GM23248 (cell line): ENCODE measurements at places on chromosomes 16 and 17. TPM values are rescaled to one million over a fixed set of nuclear protein-coding genes. Genes with fewer than 3 reads are reported as not detected.
A peak's percentile ranks its signal among the peaks of the same experiment; 100 is the strongest.

DNA sequence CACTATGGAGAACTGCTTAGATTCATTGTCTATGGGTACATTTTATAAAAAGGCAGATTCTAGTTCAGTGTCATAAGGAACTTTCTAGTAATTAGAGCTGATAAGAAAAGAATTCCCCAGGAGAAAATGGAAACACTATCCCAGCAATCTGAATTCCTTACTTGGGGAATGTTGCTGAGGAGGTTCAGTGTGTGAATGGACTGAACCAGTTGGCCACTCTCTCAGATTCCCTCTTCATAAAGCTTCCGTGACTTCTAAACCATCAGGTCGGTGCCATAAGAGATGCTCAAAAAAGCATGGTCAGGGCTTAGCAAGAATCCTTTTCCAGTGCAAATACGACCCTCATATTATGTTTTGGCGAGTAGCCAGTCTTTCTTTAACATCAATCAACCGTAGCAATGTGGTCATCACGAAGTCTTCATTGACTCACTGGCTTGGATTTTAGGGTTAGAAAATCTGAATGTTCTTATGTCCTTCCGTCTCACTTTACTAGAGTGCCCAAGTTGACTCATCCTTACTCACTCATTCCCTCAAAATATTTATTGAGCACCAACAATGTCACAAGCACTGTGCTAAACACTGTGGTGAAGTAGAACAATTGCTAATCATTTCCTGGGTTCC, 102.7 kb upstream of the HLF start:
- no peaks in the 10 kb centered on the region for H3K36me3 ChIP-seq
- DNase-seq: peak; percentile 89
- peaks cover 30% of the 10 kb centered on the region for H3K4me1 ChIP-seq
- H3K4me3 ChIP-seq: no peak overlapping the region

Gene PRAC2
- total RNA-seq: not detected in 2 replicates

GRCh38 chr17:6195123-6195522, 124.9 kb downstream of the WSCD1 start:
- DNase-seq: no peak
- no peaks in the 10 kb centered on the region for H3K4me1 ChIP-seq
- H3K27ac ChIP-seq: no peak overlapping the region
- no peak overlapping the region for H3K4me3 ChIP-seq
- H3K36me3 ChIP-seq: no peaks in the 10 kb centered on the region

DNA sequence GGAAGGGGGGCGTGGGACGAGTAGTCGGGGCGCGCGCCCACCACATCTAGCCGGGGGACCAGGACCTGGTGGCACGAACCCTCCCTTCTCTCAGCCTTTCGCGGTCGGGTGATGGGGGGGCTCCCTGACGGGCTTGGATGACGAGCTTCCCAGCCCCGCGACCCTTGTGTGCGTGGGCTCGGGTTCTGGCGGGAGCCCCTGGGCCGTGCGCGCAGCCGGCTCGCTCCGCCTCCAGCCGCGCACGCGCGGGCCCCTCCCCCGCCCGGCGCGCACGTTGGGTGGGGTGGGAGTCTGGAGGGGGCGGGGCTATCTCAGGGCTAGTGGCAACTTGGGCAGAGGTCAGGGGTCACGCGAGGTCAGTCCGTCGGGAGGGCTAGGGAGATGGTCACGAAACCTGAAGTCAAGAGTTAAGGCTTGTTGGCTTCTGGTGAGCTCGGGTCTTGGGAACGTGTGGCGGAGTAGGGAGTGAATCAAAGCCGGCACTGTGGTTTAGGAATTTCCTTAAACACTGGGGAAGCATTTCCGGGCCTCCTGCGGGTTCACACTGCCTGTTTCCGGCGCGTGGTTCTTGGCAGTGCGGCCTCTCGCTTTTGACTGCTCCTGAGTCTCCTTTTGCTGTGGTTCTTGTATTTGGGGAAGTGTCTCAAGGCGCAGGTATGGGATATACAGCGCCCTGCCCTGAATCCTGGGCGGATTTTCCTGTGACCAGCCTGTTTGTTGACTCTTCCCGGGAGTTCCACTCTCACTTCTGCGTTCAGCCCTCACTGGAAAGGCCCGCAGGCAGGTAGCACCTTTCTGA, at the start of gene SRCAP:
Gene SRCAP, plus strand, starts transcription at position 356 of the 799 bp plus-strand sequence. CDS start 1,654 bp downstream, outside the sequence.
- H3K36me3 ChIP-seq: peaks cover 29% of the 10 kb centered on the region
- H3K27me3 ChIP-seq: no peaks in the 10 kb centered on the region
- H3K4me1 ChIP-seq: peaks cover 16% of the 10 kb centered on the region; the same call in 1 of the 2 replicates
- peak within 1 kb of the TSS; percentile 98 for H3K27ac ChIP-seq
- peak; percentile 89 for DNase-seq
- H3K4me3 ChIP-seq: peak within 1 kb of the TSS; percentile 85

DNA sequence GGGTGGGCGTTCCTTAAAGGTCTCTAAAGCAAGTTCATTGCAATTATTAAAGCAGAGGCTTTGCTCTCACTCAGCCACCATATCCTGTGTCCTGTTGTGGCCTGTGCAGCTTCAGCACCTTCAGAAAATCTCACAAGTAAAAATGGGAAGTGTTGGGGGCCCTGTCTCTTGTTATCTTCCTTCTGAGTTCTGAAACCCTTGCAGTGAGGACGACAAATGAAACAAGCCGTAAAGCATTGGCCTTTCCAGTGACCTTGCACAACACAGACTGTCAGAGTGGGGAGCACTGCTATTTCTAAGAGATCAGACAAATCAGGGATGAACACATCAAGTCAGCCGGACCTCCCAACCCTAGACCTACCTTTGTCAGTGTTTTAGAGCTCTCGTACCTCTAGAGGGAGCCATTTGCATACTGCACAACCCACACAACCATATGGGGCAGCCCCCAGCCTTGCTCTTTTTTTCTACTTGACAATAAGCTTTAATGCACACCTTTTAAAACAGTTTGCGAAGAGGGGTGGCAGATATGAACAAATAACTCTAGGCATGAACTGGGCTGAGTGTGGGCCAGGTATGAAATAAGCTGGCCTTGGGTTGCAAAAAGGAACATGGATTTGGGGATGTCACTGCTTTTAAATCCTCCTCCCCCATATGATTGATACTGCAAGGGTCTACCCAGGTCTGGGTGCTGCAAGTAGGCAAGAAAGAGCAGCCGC, 89.8 kb downstream of the KATNIP start:
- H3K4me3 ChIP-seq: no peak overlapping the region
- H3K27me3 ChIP-seq: no peaks in the 10 kb centered on the region
- DNase-seq: peak; percentile 65
- no peaks in the 10 kb centered on the region for H3K36me3 ChIP-seq
- no peaks in the 10 kb centered on the region for H3K4me1 ChIP-seq

DNA sequence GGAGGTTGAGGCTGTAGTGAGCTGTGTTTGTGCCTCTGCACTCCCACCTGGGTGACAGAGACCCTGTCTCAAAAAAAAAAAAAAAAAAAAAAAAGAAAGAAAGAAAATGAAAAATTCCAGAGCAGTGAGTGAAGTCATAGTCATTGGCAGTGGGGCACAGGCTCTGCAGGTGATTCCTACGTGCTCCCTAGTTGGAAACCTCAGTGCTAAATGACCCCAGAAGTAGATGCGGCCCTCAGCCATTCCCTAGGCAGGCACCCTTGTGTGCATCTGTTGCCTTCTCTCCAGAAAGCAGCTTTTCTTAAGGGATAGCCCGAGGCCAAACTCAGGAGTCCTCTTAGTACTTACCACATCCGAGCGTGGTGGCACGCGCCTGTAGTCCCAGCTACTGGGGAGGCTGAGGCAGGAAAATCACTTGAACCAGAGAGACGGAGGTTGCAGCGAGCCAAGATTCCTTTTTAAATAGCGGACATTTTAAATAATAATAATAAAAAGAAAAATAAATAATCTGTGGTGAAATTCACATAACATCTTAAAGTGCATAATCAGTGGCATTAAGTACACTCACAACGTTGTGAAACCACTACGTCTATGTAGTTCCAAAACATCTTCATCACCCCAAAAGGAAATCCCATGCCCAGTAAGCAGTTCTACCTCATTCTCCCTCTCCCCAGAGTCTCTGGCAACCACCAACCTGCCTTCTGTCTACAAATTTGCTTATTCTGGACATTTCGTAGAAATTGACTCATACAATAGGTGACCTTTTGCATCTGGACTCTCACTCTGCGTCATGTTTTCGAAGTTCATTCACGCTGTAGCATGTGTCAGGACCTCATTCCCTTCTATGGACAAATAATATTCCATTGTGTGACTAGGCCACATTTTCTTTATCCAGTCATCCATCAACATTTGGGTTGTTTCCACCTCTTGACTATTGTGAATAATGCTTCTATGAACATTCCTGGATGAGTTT, 12.5 kb upstream of the SPHK1 start:
- peak; percentile 98 for DNase-seq
- H3K27ac ChIP-seq: peak overlapping the region; percentile 99
- H3K27me3 ChIP-seq: no peaks in the 10 kb centered on the region
- H3K4me1 ChIP-seq: peaks cover 47% of the 10 kb centered on the region
- H3K36me3 ChIP-seq: no peaks in the 10 kb centered on the region
- H3K4me3 ChIP-seq: no peak overlapping the region

GRCh38 chr16:27638833-27639560, 89.1 kb downstream of the KATNIP start:
- no peaks in the 10 kb centered on the region for H3K36me3 ChIP-seq
- no peak overlapping the region for H3K4me3 ChIP-seq
- no peaks in the 10 kb centered on the region for H3K27me3 ChIP-seq
- H3K27ac ChIP-seq: no peak overlapping the region
- no peak for DNase-seq
- H3K4me1 ChIP-seq: no peaks in the 10 kb centered on the region

Gene HBQ1
- total RNA-seq: not detected in 2 replicates

GRCh38 chr16:54164789-54165173, 121.8 kb downstream of the IRX3 start:
- H3K27ac ChIP-seq: no peak overlapping the region
- H3K4me3 ChIP-seq: no peak overlapping the region
- 0 out of 2 replicates have a peak, but pooled peaks cover 4% of the 10 kb centered on the region for H3K27me3 ChIP-seq
- H3K4me1 ChIP-seq: no peaks in the 10 kb centered on the region
- no peak for DNase-seq

Gene GFER
- 16.4 and 26.4 TPM in 2 replicates for total RNA-seq

GRCh38 chr16:70592106-70592571, 54.2 kb upstream of the IL34 start:
- H3K4me3 ChIP-seq: no peak overlapping the region
- H3K27me3 ChIP-seq: no peaks in the 10 kb centered on the region
- 0 out of 2 replicates have a peak, but pooled peaks cover 6% of the 10 kb centered on the region for H3K4me1 ChIP-seq
- H3K36me3 ChIP-seq: no peaks in the 10 kb centered on the region

Gene TPSAB1
- total RNA-seq: not detected in 2 replicates

- no peak overlapping the region for H3K4me3 ChIP-seq
- H3K27me3 ChIP-seq: no peaks in the 10 kb centered on the region
- 0 out of 2 replicates have a peak, but pooled peaks cover 4% of the 10 kb centered on the region for H3K4me1 ChIP-seq
- H3K27ac ChIP-seq: 0 out of 2 replicates have a peak overlapping the region, but pooled peaks have one; percentile 0
Measured at GRCh38 chr16:31188450-31189411, 8.8 kb downstream of the FUS start.
